ENCODE measurements at places on chromosomes 7 and 10.

DNA sequence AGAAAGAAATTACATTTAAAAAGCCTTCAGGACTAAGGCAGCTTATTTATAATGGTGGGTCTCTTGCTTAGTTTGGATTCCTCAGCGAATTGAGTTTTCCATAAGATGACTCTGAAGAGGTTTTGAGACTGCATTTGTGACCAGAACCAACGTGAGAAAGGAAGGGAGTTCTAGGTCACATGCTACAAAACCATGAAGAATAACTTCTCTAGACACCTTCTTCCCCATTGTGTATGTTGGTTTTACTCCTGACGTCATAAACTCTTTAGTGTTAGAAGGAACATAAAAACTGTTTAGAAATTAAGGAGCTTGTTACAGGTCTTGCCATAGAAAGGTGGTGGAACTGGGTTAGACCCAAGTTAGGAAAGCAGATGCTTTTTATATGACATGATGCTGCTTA, 11.1 kb downstream of the PTPN12 start:
- DNase-seq, result no peak

DNA sequence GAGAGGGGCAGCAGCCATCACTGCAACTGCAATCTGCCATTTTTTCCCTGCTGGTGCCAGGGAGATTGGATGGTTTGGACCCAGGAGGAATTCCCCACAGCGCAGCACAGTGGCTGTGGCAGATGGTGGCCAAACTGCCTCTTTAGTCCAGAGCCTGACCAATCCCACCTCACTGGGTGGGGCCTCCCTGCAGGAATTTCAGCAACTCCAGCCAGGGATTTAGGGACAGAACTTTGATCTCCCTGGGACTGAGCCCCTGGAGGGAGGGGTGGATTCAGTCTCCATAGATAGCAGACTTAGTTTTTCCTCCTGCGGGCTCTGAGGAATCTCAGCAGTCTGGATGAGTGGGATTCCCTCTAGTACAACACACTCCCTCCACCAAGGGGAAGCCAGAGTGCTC, 179.7 kb upstream of the WDR11 start:
- DNase-seq, result no peak

DNA sequence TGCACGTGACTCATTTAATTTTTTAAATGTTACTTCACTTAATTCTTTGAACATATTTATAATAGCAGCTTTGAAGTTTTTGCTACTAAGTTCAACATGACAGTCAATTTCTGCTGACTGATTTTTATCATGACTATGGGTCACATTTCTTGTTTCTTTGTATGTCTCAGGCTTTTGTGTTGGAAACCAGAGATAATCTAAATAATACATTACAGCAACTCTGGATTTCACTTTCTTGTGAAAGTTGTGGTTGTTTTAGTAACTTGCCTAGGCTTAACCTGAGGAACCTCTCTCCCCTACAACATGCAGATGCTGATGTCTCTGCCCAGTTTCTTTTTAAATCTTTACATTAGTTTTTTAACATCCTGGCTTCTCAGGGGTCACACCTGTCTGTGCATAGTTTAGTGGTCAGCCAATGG, 180.8 kb downstream of the CCDC71L start:
- DNase-seq, result no peak

GRCh38 chr7:6376820-6377219, 70.9 kb downstream of the DAGLB start:
- no peak for DNase-seq

DNA sequence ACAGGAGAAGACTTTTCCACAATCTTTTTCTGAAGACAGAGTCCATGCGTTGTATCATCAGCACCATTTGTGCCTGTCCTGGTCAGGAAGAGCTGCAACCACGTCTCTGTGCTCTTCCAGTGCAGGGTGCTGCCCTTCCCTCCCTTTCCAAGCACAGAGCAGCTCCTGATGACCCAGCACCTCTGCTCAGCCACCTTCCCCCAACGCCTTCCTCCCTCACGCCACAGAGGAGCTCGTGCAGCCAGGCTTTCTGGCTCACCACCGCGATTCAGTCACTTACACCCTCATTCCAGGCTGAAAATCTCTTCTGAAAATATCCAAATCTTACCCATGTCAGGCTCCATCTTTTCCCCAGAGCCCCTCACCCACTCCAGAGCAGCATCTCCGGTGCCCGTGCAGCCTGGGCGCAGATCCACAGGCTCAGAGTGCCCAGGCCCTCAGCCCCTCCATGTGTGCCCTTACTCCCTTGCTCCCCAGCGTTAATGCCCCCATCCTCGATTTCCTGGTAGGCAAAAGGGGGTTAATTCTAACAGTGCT, 181.5 kb downstream of the DIP2C start:
- DNase-seq, result no peak

GRCh38 chr7:23093546-23093945, 12.0 kb upstream of the KLHL7 start:
- peak; percentile 90 for DNase-seq

- no peak for DNase-seq
Observed at GRCh38 chr10:1462994-1463633, 274.2 kb downstream of the ADARB2 start.

GRCh38 chr7:20777377-20778062, 9.2 kb downstream of the SP8 start:
- no peak for DNase-seq

GRCh38 chr7:47988496-47989386, 9.3 kb upstream of the HUS1 start:
- DNase-seq, result no peak

- no peak for DNase-seq
Observed at GRCh38 chr10:52918714-52919305, 146.2 kb upstream of the MBL2 start.

- no peak for DNase-seq
Observed at GRCh38 chr10:128367807-128368206, 241.6 kb upstream of the MKI67 start.

- no peak for DNase-seq
Observed at GRCh38 chr10:88027570-88027969, 164.1 kb downstream of the PTEN start.

DNA sequence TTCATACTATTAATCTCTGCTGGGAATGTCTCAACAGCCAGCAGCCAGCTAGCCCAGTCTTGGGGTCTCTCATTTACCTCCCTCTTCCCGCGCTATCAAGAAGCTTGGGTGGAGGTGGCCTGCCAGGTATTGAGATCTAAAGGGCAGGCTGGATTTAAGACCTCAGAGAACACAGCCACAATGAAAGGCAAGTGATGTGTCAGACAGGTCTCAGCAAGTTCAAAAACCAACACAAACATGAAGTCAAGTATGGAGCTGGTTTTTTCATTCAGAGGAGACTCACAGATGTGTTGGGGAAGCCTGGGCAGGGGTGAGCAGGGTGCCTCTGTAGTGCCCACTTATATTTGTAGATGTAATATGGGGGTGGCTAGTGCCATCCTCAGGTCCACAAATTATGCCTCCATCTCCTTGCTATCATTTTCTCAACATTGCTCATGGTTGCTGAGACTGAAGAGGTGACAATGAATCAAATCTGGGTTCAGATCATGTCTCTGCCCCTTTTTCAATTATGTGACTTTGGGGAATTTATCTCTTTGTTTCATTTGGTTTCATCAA, 27.7 kb upstream of the CROT start:
- no peak for DNase-seq

- no peak for DNase-seq
Observed at GRCh38 chr7:52455571-52455970, 579.9 kb upstream of the POM121L12 start.

GRCh38 chr10:30831426-30831825, 200.2 kb downstream of the ZNF438 start:
- DNase-seq, result no peak

GRCh38 chr7:17275749-17276671, 22.4 kb upstream of the AHR start:
- peak; percentile 96 for DNase-seq

DNA sequence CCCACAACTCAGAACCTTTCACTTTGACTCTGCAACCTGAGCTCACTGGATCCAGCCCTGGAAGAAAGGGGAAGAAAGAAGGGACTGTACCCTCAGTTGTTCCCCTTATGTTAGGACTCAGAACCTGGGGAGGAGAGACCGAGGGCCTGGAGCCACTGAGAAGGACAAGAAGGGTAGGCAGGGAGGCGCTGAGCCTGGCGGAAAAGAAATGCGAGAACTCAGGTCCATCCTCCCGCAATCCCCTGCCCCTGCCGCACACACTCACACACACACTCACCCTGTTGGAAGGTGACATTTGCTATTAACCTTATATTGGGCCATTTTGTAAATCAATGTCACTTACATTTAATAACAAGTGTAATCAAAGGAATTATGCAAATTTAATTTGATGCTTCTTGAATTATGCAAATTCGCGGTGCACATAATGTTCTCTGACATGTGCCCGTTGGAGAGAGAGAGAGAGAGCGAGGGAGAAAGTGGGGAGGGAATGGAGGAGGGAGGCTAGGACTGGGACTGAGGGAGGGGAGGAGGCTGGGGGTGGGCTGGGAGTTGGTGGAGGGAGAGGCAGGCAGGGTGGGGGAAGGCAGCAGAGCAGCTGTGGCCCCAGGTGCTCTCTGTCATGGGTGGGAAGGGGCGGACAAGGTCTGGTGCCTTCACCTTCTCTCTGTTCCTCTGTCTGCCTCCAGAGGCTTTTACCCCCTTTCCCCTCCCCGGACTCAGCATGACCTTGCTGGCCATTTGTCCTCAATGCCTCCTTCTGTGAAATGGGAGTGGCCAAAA, 99.6 kb upstream of the PAX2 start:
- DNase-seq, result no peak

DNA sequence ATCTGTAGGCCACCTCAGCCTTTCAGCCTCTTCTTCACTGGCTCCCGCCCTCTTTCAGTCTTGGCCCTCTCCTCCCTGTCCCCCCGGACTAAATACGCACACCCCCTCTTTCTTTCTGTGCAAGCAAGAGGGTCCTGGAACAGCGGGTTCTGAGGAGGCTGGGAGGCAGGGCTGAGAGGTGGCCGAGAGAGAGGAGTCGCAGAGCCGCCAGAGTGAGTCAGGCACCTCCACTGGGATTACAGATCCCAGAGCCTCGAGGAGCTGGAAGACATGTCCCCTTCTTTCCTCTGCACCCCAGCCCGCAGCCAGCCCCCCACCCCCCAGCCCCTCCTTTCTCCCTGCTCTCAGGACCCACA, 182 bp downstream of the CCDC136 start:
- peak; percentile 54 for DNase-seq

Data from EH (cell line).